ENCODE measurements at places on chromosomes 5 and 9.
A peak's percentile ranks its signal among the peaks of the same experiment; 100 is the strongest.

GRCh38 chr5:136146201-136146600, 13.6 kb downstream of the SMAD5 start:
- no peak for DNase-seq

DNA sequence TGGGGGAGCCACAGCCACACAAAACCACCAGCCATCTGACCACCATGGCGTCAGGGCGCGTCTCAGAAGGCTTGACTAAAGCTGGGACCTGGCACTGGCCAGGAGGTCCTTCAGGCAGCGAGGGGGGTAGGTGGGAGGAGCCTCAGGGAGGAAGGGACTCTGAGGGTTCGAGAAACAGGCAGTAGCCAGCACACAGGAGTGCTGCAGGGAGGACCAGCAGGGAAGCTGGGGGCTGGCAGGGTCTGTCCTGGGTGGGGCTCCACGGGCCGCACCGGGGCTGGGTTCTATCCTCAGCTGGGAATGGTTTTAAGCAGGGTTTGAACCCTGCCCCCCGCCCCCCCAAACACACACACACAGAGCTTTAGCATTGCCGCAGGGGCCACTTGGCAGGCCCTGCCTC, 7.4 kb downstream of the FAM163B start:
- DNase-seq = no peak

- no peak for DNase-seq
These were observed 303.9 kb downstream of the TENT4A start for GRCh38 chr5:7016999-7017747.

GRCh38 chr5:125198270-125198974, 452.0 kb upstream of the ZNF608 start:
- DNase-seq = peak; percentile 90
